ELR (cell line): ENCODE measurements at places on chromosomes 13 and 19.

DNA sequence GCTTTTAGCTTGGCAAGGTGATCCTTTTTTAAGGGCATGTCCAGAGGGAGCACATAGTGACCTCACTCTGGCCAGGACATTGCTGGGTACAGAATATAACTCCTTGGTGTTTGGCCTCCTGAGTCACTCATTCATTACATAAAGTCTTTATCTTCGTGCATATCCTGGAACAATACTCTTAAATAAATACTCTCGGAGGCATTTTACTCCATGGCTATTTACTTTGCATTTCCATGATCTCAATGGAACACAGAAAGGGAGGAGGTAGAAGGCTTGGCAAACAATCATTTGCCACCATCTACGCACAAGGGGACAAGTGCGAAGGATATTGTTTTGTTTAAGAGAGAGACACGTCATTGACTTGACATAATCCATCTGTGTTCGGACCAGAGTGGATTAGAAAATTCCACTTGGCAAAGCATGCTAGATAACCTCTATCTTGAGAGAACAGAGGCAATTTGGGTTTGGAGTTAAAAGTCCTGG, 210.0 kb downstream of the IRS2 start:
- DNase-seq = no peak

- DNase-seq = no peak
Measured at GRCh38 chr13:79999601-80000000, 341.3 kb downstream of the SPRY2 start.

- no peak for DNase-seq
Measured at GRCh38 chr13:33917190-33917589, 99.2 kb downstream of the RFC3 start.

DNA sequence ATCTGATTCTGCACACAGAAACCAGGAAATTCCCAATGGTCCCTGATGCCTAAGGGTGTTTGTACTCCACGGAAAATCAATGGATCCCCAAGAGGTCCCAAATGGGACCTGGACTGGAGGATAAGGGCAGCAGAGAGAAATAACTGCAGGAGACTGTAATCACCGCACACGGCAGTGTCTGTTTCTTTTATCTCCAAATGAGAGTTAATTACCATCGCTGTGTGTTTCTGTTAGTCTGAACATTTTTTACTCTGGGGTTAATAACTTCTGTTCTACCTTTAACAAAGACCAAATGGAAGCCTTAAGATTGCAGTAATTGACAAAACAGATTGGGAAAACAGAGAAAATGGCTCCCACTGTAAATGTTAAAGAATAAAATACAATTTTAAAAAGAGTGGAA, 320.9 kb downstream of the DCLK1 start:
- DNase-seq = no peak

DNA sequence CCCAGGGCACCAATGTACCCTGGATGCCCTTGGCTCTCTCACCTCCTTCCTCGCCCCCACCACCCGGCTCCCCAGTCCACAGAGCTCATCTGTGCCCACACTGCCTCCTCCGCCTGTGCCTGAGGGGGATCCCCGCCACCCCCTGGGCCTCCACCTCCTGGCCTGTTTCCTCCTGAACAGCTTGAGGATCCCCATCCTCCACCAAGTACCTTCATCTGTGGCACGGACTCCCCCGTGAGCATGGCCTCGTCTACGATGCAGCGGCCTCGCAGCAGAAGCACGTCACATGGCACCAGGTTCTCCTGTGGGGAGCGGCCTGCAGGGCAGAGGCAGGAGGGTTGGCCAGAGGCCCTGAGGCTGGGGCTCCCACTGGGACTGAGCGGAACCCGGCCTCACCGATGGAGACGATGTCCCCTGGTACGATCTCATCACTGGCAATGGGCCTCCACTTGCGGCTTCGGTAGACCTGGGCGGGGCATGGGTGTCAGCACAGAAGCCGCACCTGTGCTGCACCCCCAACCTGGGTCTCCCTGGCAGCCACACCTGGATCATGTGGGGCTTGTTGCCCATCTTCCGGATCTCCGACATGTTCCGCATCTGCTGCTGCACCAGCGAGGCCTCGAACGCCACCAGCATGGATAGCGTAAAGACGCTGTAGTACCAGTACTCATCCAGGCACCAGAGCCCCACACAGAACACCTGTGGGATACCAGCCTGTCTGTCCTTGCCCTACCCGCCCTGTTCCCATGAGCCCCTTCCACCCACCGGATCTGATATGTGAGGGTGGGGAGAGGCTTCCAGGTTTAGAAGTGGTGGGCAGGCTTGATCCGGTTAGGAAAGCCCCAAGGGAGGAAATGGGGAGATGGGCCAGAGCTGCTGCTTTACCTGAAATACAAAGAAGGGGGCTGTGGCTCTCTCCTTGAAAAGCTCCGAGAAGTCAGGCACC, 6.8 kb downstream of the ATP13A1 start:
- no peak for DNase-seq

DNA sequence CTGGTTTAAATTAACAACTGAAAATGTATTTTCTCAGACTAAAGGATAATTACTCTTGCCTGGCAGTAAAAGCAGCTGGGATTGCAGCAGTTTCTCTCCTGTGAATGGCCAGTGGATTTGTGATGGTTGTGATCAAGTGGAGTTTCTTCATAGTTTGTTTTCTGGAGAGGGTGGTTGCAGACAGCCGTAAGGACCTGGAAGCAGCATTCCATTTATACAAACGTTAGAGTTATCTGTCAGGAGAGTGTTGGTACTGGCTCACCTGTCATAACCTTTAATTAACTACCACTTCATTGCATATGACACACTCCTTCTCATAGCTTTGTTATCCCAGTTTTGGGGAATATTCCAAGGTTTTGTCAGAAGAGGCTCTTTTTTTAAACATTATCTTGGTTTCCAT, 258.4 kb upstream of the SLC10A2 start:
- no peak for DNase-seq

DNA sequence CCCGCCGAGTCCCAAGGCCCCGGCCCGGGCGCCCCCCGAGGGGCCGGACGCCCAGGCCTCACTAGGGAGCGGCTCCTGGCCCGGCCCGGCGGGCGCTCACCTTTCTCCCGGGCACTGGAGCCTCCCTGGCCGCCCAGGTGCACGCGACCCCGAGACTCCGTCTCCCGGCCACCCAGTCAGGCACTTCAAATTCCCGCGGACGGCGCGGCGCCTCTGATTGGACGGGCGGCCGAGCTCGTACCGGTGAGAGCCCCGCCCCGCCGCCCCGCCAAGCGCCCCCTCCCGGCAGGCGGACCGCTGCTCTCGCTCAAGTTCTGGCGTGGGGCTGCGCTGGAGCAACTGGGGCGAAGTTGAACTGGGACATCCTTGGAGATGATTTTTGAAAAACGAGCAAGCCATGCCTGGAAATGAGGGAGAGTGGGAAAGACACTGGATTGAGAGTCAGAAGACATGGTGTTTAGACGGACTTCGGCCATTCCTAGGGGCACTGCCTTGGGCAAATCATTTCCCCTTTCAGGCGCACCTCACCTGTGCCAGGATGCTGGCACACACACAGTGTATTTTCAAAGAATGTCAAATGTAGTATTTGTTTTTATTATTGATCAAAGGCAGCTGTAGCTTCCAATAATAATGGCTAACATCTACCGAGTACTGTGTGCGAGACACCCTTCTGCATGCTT, 485.3 kb downstream of the UQCRFS1 start:
- DNase-seq = peak; percentile 60

DNA sequence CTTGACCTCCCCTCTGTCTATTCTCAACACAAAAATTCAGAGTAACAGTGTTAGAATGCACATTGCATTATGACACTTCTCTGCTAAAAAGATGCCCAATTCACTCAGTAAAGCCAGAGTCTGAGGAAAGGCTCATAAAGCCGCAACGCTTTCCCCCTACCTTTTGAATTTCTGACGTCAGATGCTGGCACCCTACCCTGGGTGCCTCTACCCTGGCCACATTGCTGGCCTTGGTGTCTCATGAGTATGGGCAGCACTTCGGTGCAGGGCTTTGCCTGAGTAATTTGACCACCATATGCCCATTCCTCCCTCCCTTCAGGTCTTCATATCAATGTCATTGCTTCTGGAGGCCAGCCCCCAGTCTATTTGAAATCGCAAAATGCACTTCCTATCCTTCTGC, 229.3 kb downstream of the MYO16 start:
- no peak for DNase-seq

DNA sequence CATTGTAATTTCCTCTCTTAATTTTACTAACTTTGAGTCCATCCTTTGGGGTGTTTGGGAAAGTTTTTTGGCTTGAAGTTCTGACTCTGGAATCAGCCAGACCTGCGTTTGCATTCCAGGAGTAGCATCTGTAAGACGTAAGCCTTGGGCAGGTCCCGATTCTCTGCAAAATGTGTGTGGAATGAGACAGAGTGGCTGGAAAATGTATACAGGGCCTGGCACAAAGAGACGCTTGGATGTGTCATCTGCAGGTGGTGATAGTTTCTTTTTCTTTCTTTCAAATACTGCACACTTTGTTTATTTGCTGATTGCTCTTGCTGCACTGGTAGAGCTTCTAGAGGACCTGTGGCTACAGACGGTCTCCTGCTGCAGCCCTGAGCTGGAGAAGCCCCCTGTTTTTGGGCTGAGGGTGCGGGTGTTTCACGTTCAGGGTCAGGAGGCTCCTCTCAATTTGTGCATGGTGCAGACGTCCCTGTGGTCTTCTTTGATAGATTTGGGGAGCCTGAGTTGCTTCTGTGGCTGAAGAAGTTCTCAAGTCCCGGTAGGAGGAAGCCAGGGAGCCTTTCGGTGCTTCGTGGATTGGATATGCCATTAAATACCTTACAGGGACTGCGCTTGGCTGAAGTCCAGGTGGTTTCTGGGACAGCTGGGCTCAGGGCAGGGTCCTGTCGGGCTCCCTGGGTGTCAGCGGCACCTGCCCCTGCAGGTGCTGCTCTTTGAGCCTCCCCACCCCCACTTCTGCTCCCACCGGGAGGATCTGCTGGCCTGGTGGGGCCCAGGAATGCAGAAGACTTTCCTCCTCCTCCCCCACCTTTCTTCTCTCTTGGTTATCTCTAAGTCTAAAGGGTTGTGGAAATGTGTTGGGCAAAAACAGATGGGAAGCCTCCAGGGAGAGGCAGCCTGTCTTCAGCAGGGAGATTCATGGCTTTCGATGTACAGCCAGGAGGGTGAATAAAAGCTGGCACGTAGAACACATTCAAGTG, 44.0 kb upstream of the GAS6 start:
- peak; percentile 93 for DNase-seq

DNA sequence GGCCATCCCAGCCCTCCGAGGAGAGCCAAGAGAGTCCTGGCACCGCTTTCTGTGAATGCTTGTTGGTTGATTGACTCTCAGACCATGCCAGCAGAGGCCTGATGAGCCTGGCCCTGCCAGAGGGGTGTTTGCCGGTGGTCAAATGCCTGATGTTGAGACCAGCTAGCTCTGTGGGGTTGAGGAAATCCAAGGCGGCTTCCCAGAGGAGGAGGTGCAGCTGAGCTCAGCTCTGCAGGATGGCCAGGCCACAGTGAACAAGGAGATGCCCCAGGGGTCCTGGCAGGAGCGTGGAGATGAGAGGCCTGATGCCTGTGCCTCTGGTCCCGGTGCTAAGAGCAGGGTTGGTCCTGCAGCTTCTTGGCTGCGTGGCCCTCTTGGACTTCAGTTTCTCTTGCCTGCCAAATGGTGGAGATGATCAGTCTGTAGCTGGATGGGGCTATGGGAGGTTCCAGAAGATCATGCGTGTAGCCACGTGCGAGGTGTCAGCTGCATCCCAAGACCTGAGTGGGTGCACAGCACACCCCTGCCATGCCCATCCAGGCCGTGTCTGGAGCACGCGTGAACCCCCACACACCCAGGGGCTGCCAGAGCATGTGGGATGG, 16.8 kb downstream of the NFIC start:
- no peak for DNase-seq

DNA sequence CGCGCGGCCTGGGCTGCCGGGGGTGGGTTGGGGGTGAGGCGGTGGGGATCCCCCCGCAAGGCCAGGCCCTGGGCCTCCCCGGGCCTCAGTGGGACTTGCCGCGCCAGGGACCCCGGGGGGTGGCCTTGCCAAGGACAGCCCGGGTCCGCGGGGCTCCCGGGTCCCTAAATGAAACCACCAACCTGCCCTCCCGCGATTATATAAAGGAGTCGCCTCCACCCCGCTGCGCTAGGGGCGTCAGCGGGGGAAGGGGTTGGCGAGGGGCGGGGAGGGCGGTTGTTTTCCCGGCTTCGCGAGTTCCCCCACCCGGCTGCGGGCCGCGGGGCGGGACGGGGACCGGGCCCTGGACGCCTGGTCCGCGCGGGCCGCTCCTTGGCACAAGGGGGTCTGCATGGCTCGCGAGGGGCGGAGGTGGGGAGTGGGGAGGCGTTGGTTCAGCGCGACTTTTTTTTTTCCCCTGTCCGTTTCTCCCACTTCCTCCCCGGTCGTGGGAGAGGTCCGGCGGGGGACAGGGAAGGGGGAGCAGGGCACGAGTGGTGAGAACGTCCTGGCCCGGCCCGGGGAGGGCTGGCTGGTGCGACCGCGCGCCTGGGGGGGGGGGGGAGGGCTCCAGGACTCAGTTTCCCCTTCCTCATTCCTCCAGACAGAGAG, 822 bp upstream of the ZBTB7A start:
- no peak for DNase-seq

GRCh38 chr19:55695511-55696290, 20.7 kb downstream of the EPN1 start:
- no peak for DNase-seq

DNA sequence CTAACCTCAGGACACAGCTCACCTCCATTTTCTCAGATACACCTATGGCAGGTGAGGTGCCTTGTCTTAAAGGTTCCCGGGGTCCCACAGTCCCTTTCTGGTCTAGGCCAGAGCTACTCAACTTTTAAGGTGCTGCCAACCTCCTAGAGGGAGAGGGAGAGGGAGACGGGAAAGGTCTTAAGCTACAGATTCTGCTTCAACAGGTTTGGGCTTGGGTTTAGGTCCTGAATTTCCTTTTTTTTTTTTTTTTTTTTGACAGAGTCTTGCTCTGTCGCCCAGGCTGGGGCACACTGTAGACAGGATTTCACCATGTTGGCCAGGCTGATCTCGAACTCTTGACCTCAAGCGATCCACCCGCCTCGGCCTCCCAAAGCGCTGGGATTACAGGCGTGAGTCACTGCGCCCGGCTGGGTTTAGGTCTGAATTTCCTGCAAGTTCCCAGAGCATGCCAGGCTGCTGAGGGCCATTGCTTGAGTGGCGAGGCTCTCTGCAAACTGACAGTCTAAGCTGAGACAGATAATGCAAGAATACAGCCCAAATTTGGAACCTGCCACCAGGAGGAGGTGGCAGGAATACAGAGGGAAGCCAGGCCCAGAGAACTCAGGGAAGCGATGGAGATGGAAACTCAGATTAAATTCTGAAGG, 7.8 kb upstream of the SYCN start:
- DNase-seq = peak; percentile 19
